Stimulated activated CD4-positive, alpha-beta T cell treated with anti-CD3 and anti-CD28 coated beads, Interleukin-2, amount 100 ng/mL, for 24 hours (primary cell): ENCODE measurements at places on chromosomes 5 and 9.

GRCh38 chr9:27333241-27334052, 36.5 kb upstream of the EQTN start:
- peak; percentile 41 for DNase-seq

DNA sequence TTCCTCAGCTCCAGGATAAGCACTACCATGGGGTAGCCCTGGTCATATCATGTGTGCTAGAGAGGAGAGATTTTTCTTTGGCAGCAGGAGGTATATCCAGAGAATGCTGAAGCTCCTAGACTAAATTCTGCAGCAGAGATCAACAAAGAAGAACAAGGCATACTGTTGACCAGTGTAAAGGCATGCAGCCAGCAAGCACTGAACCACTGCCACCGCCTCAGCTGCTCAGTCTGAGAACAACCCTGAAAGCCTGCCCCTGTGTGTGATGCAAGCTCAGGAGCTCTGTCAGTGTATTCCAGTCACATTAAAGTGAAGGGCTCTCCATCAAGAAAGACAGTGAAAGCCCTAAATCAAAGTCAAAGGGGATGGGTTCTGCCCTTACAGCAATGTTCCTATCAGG, 439.5 kb upstream of the CD180 start:
- DNase-seq, result no peak

GRCh38 chr5:9869616-9870288, 239.6 kb upstream of the TAS2R1 start:
- no peak for DNase-seq

GRCh38 chr5:87007737-87008136, 259.9 kb upstream of the RASA1 start:
- no peak for DNase-seq

GRCh38 chr9:4538107-4538506, 47.8 kb downstream of the SLC1A1 start:
- DNase-seq, result no peak

GRCh38 chr9:8599937-8600336, 800.4 kb upstream of the DMAC1 start:
- no peak for DNase-seq

GRCh38 chr5:134103397-134103796, 11.1 kb upstream of the TCF7 start:
- DNase-seq, result peak; percentile 52
